ENCODE measurements at places on chromosomes 3 and 15.

GRCh38 chr3:127962937-127963336, 47.9 kb downstream of the KBTBD12 start:
- DNase-seq, result no peak

DNA sequence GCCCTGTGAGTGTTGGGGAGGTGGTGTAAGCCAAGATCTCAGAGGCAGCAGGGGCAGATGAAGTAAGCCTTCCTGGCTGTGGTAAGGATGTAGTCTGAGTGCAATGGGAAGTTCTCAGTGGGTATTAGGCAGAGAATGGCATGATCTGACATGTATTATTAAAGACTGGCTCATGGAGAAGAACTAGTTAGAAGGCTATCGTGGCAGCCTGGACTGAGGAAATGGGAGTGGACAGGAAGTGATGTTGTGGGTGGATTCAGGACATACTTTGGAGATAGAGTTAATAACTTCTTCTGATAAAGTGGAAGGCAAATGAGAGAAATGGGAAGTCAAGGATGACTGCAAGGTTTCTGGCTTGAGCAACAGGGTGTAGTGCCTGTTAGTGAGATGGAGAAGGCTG, 250.9 kb upstream of the CFAP20DC start:
- no peak for DNase-seq

GRCh38 chr15:92149465-92149864, 244.2 kb upstream of the ST8SIA2 start:
- no peak for DNase-seq

DNA sequence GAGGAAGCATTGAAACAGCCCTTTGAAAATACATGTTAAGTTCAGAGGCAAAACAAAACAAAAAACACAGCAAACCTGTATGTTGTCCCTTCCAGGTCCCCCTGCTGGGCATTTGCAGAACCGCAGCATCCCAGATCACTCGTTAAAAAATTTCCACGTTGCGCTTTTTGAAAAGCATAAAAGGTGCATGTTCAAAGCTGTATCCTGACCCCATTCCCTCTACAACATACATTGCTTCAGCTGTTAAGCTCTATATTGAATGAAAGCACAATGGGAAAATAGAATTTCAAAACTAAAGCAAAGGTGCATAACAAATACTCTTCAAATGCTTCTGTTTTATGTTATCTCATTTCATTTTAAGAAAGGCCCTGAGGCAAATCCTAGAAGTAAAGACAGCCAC, 328.3 kb downstream of the THSD4 start:
- DNase-seq, result peak; percentile 12

DNA sequence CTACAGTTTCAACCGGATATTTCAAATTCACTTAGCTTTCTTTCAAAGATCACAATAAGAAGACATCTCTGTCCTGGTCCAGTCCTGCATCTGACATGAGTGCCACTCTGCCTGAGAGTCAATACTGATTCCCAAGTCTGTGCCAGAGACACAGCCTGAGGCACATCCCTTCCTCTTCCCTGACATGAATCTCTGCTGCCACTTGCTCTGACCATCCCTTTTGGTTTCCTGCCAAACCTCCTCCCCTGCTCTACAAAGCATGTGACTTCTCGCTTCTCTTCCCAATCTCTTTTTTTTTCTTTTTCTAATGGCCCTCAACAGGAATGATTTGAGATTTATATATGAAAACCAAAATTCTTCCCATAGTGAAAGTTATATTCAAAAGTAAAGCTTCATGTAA, 117.9 kb downstream of the MECOM start:
- no peak for DNase-seq

DNA sequence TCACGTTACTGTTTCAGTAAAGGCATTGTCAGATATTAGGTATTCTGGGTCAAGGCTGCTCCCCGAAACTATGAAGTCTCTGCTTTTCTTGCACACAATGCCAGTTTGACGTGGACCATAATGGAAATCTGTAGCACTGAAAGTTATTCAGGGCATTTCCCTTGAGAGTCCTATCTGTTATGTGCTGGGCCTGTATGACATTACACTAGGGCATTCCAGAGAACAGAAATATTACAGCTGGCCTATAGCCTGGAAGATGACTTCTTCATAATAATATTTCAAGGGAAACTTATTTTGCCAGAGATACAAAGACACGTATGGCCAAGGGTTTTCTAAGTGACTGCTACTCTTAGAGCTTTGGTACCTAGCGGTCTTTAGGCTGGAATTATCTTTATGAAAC, 613.6 kb upstream of the CBLB start:
- no peak for DNase-seq

GRCh38 chr3:169772305-169772896, 795 bp upstream of the MYNN start:
- DNase-seq, result no peak

- DNase-seq, result no peak
These were observed 90.3 kb downstream of the PLXNA1 start for GRCh38 chr3:127072971-127073783.

- no peak for DNase-seq
These were observed 4.0 kb downstream of the LAMP3 start for GRCh38 chr3:183158551-183159006.

DNA sequence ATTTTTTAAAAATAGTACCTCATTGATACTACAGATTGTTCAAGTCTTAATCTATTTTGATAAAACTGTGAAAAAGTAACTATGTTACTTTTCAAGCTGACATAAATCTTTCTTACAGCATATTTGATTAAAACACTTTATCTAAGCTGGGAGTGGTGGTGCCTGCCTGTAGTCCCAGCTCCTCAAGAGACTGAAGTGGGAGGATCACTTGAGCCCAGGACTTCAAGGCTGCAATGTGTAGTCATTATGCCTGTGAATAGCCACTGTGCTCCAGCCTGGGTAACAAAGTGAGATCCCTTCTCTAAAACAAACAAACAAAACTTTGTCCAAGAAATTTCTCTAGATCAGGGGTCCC, 59.6 kb upstream of the NEDD4 start:
- no peak for DNase-seq

DNA sequence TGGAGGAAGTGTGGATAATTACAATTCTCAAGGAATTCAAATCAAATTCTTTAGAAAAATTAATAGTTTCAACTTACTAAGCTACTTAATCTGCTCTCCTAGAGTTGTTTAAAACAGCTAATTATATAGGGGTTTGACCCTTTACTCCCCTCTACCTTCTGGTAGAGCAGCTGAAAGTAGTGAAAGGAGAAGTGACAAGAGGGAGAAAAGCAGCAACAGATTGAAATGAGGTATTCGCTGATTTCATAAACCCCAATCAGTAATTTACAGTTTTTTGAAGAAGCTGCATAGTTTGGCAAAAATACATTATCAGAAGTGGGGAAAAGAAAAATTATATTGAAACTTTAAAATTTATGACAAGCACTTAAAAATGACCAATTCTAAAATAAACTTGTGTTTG, 52.8 kb downstream of the ZMAT3 start:
- no peak for DNase-seq

GRCh38 chr3:177824190-177824786, 627.0 kb upstream of the TBL1XR1 start:
- no peak for DNase-seq
